ENCODE measurements at places on chromosomes 11 and 22.

- DNase-seq: no peak
Measured at GRCh38 chr11:70493089-70493474, 94.8 kb downstream of the CTTN start.

GRCh38 chr11:71095294-71095850 lies 157.0 kb downstream of the SHANK2 start:
- DNase-seq: no peak

DNA sequence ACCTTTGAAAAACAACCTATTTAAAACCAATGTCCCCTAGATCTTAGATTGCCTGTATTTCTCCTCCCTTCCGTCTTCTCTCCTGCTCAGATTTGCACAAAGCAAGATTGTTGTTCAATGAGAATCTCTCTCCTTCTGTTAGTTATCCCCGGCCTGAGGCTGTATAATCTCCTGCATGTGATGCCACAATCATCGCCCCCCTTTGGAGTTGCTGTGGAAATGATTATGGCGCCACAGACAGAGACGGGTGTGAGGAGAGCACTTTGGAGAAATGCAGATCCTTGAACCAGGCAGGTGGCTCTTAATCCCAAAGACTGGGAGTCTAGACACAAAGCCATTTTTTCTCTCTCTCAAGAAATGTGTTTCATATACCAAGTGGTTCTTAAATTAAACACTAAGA lies 941.3 kb downstream of the OPCML start:
- no peak for DNase-seq

- DNase-seq: no peak
Measured at GRCh38 chr11:96155627-96156378, 187.2 kb downstream of the MAML2 start.

GRCh38 chr11:34501949-34502348 lies 11.6 kb downstream of the ELF5 start:
- DNase-seq: no peak

DNA sequence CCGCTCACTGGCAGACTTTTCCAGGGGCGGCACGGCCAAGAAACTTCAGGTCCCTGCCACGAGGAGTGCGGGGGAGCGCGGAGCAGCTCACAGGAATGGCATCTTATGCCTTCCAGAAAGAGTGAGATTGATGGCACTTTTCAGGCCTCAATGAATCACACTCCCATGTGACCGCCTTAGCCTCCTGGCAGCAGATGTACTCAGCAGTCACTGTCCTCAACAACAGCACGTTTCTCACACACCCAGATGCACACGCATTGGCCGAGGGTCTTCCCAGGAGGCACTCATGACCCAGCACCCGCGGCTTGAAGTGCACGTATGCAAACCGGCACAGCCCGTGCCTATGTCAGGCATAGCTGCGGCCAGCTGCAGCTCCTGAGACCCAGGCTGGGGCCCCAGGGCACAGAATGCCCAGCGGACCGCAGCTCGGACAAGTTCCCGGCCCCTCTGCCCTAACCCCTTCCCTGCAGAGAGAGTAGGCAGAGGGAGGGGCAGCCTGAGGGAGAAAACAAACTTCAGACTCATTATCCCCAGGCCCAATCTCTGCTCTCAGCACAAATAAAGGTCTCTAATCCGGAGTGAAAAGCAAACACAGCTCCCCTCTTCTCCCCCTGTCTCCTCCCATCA lies 48.3 kb downstream of the RPUSD4 start:
- DNase-seq: peak; percentile 39

DNA sequence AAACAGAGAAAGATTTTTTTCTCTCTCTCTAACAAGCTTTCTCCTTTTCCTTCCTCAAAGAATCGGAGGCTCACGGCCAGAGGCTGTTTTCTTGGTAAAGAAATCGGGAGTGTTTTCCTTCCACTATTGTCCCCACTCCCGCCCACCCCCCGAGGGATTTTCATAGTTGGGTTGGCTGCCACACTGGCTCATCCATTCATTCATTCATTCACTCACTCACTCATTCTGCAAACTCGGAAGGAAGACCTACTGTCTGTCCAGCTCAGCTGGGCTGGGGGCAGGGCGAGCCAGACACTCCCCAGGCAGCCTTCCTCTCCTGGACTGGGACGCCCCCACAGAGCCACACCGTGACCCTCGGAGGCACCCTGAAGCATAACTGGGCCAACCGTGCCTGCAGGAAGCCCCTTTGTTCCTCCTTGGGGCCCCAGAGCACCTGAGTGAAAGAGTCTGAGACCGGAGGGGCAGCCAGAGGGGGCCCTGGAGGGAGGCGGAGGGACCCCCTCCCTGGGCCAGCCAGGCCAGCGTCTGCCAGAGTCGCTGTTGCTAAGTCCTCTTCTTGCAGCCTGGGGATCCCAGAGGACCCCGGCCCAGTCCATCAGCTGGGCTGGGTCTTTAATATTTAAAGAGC lies 17.0 kb downstream of the CDKN1C start:
- no peak for DNase-seq

DNA sequence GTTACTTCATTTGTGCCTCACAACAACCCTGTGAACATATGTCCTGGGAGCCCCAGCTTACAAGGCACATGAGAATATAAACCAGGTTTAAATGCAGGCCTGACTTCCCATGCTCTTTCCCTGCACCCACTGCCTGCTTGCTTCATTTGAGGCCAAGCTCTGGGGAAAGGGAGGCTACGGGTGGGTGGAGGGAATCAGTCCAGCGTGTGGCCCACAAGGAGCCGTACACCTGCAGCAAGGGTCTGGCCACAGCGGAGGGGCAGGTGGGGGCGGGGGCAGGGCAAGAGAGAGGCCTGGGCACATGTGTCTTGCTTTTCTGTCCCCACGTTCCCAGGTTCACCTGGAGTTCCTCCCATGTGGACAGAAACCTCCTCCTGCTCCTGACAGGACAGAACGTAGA lies 26.2 kb downstream of the FAM83F start:
- no peak for DNase-seq

DNA sequence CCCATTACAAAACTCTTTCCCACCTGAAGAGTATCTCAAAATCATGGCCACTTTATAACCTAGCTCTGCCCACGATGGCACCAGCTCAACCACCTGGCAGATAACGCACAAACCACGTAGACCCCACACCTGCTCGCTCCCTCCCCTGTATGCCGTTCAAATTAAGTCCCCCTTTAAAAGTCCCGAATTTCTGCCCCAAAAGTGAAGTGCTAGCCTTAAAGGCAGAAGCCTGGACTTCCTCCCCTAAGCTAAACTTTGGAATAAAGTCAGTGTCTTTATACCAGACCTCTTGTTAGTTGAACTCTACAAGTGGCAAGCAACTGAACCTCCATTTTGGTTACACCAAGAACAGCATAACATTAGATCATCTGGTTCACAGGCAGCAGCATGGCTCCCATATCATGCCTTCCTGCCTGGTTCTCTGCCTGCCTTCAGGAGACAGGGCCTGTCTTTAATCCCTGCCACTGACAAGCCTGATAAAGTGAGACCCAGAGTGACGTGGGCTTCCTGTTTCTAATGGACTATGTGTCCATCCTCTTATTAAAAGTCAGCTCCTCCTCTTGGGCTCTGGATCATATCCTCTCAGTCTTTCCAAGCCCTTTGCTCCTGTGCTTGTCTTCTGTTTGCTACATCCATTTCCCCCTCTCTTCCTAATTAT lies 32.6 kb upstream of the NNMT start:
- no peak for DNase-seq

- DNase-seq: no peak
Measured at GRCh38 chr11:93464927-93465540, 78.2 kb downstream of the SMCO4 start.

- no peak for DNase-seq
Measured at GRCh38 chr22:33461698-33462434, 403.7 kb upstream of the SYN3 start.

- no peak for DNase-seq
Measured at GRCh38 chr22:21876486-21877176, 9.2 kb upstream of the MAPK1 start.

DNA sequence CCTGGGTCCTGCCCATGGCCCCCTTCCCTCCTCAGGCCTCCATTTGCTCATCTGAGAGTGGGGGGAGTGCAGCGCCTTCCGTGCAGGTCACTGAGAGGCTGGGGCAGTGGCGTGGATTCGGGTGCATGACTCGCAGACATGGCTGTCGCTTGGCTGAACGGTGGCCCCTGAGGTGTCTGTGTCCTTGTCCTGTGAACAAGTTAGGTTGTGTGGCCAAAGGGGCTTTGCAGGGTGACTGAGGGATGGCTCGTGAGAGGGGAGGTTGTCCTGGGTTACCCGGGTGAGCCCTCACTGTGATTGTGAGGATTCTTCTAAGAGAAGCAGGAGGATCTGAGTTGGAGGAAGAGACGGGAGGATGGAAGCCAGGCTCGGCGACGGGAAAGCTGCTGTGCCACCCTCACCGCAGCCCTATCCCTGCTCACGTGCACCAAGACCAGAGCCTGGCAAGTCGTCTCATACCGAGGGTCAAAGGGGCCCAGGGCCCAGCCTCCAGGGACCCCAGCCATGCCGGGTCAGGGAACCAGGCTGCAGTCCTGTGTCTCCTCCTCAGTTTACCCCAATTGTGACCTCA lies 79.1 kb downstream of the KCNQ1 start:
- DNase-seq: no peak

DNA sequence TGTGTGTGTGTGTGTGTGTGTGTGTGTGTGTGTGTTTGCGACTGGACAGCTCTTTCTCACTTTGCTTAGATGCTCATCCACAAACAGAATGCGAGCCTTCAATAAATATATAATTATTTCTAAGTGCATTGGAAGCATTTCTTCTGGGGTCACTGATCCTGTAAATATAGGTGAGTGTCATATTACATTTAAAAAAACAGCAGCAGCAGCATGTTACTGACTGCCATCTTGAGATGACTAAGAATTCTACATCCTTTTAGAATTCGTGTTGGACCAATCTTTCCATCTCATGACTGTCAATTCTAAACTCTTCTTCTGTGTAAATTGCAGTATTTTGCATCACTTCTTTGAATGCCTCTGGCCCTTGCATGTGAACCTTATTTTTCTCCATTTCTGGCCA lies 238.0 kb upstream of the DDI1 start:
- no peak for DNase-seq

- DNase-seq: no peak
Measured at GRCh38 chr11:62499944-62500649, 46.5 kb downstream of the AHNAK start.

DNA sequence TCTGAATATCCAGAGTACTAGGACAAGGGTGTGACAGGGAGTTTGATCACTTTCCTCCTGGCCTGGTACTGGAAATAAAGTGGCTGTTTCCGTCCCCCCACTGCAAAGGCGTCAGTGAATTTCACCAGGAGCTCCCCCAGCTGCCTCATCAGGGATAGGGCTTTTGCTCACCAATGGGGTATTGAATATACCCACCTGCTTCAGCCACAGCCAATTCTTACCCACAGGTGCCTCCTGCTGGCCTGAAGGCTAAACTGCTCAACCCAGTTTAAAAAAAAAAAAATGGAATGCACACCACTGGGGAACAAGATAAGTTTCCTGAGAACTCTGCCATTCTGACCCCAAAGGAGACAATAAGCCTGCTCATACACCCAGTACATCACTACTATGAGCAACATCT lies 65.3 kb upstream of the MS4A8 start:
- no peak for DNase-seq

DNA sequence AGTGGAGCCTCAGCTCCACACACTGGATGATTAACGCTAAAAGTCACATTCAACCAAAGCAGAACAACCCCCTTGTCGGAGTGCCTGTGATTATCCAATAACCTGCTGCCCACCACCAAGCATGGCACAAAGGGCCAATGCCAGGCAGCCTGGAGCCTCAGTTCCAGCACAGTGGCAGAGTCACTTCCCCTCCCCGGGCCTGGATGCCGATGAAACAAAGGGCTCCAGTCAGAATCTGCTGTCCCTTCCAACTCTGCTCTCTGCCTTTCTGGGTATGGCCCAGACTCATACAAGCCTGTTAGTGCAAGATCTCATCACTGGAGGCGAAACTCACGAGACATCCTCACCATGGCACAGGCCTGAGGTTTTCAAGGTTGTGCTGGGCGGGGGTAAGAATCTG lies 52.1 kb downstream of the CLTCL1 start:
- DNase-seq: no peak

DNA sequence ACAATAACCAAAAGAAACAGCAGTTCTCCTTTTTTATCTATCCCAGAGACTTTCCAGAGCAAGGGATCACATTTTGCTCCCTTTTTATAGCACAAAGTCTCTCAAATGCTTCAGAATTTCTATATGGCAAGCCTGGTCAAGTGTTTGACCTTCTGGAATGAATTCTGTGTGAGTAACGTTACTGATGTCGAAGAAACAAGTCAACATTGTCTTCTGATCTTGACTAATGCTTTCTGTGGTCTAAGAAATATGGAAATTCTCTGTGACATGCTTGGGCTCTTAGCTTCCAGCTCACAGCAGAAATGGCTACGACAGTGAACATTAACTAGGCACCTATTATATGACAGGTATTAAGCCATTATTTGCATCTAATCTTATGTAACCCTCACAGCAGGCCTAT lies 411.7 kb downstream of the CADM1 start:
- no peak for DNase-seq

- peak; percentile 87 for DNase-seq
Measured at GRCh38 chr11:20342347-20343141, 21.0 kb upstream of the HTATIP2 start.

DNA sequence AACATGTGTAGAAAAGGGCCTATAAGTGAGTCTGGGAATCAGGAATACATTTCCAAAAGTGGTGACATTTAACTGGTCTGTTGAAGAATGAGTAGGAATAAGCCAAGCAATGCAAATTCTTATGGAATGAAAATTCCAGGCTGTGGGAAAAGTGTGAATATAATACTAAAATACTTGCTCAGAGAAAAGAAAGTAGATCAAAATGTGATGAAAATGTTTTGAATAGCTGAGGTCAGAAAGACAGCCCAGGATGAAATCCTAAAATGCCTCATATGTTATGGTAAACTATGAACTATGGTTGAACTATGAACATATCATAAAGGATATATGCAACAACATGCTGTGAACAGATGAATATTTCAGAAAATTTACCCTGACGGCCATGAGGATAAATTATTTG lies 688.3 kb upstream of the FAT3 start:
- no peak for DNase-seq

- no peak for DNase-seq
Measured at GRCh38 chr11:126930091-126930841, 70.3 kb downstream of the KIRREL3 start.

DNA sequence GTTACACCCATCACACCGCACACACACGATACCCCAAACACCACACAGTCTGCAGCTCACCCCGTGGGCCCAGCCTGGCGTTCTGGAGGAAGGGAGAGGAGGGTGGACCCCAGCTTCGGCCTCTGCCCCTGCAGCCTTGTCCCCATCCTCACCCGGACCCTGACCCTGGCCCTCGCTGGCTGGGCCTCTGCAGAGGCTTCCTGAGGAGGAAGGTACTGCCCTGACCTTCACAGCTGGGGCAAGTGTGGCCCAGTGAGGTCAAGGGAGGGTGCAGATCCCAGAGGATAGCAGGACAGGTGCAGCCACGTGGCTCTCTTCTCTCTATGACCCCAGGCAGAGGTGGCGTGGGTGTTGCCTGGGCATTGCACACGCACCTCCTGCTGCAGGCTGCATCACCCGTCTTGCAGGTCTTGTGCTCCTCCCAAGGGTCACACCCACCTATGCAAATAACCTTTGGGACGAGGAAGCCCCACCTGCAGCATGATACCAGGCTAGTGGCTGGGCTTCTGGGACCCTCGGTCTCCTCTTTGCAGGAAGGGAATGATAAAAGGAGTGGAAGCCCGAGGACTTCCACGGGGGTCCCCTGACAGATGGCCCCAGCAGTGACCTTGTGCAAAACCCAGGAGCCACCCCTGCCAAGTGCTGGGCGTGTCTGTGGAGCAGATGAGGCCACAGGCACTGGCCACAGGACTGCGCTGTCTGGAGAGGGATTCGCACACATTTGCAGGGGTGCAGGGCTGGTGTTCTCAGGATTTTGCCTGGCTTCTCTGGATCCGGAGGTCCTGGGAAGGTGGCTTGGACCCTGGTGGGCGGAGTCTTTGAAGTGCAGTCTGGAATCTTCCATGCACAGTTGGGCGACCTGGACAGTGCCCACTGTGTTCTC lies 1241.5 kb downstream of the BRD1 start:
- DNase-seq: no peak

All from NCI-H524 (cell line).